ENCODE measurements at places on chromosomes 11 and 22.

DNA sequence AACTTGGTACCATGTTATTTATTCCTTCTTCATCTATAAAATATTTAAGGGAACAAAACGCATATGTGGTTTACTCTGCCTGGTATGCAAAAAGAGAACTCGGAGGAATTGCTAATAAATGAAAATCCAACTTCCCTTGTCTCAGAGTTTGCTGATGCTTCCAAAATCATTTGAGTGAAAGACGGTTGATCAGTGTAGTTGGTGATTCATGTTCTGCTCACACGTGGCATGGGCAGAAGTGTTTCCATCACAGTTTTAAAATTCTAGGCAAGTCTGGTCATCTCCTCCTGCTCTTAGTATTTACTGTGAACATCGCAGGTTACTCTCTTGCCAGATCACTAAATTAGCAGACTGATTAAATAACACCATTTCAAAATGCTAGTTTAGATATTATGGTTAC lies 11.9 kb upstream of the PARVB start:
- DNase-seq, result no peak

GRCh38 chr11:15053191-15053685 lies 20.2 kb upstream of the CALCB start:
- no peak for DNase-seq

DNA sequence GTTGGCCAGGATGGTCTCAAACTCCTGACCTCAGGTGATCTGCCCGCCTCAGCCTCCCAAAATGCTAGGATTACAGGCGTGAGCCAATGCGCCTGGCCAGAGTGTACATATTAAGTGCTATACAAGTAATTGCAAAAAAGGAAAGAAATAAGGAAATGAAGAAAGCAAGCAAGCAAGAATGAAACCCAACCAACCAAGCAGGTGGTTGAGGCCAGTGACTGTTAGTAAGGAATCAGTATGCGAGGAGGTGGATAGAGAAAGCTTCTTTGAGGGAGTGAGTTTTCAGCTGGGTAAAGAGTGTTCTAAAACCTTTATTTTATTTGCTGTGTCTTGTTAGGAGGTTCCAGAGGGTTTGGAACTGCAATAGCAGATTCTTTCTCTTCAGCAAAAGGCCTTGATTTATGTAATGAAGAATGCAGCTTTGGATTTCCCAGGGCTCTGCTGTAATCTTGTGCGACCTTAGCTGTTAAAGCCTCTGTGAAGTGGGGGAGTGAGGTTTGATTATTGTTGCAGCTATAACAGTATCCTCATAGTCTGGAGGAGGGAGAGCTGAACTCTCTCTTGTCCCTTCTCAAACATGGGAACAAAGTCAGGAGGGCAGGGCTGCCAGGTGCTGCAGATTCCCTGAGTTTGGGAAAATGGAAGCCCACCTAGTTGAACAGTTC lies 5.7 kb downstream of the AMPD3 start:
- DNase-seq, result no peak

GRCh38 chr11:119991022-119991404 lies 146.9 kb downstream of the TRIM29 start:
- no peak for DNase-seq

DNA sequence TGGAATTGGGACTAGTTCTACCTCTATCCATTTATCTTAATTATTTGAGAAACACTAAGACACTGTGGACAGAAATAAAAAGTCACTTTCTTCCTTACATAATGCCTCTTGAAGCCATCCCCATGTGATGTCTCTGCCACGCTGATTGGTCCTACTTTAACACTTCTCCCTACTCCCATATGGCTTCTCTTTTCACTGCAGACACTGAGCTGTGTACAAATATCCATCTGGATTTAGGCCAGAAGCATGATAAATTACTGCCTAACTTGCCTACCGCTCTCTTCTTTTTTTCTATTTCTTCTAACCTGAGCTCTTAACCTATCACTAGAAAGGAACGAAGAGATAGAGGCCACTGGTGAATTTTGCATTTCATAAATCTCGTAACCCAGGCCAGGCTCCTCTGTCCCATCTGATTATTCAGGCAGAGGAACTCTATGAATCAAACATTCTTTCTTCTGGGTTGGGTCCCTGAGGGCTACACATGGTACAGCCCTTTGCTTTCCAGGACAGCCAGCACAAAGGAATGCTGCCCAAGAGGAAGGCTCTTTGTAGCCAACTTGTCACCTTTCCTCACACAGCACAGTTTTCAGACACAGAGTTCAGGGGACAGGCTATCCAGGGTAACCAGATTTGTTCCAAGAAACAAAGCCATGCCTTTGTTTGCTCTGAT lies 878.5 kb upstream of the LRRC4C start:
- DNase-seq, result no peak

- DNase-seq, result no peak
These were observed 8.8 kb upstream of the CEP295 start for GRCh38 chr11:93652679-93653078.

GRCh38 chr11:73171436-73172161 lies 29.5 kb upstream of the FCHSD2 start:
- no peak for DNase-seq

- DNase-seq, result no peak
These were observed 5.6 kb downstream of the CCDC82 start for GRCh38 chr11:96384156-96384555.

GRCh38 chr11:92967178-92967577 lies 2.3 kb upstream of the MTNR1B start:
- no peak for DNase-seq

DNA sequence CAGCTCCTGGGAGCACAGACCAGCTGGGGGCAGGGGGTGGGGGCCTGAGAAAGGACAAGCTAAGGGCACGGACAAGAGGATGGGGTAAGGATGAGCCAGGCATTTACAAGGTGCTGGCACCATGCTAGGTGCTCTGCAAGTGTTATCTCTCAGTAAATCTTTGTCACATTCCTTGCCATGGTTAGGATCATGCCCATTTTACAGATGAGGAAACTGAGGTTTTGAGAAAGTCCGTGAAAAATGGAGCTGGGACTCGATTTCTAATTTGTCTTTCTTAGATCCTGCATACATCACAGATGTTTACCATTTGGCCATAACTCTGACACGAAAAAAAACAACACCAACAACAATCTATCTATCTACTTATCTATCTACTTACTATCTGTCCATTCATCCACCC lies 429.7 kb downstream of the MIAT start:
- DNase-seq, result no peak

GRCh38 chr11:27218421-27219038 lies 144.5 kb downstream of the CCDC34 start:
- no peak for DNase-seq

- DNase-seq, result no peak
These were observed 2.3 kb downstream of the CTSC start for GRCh38 chr11:88335284-88335683.

DNA sequence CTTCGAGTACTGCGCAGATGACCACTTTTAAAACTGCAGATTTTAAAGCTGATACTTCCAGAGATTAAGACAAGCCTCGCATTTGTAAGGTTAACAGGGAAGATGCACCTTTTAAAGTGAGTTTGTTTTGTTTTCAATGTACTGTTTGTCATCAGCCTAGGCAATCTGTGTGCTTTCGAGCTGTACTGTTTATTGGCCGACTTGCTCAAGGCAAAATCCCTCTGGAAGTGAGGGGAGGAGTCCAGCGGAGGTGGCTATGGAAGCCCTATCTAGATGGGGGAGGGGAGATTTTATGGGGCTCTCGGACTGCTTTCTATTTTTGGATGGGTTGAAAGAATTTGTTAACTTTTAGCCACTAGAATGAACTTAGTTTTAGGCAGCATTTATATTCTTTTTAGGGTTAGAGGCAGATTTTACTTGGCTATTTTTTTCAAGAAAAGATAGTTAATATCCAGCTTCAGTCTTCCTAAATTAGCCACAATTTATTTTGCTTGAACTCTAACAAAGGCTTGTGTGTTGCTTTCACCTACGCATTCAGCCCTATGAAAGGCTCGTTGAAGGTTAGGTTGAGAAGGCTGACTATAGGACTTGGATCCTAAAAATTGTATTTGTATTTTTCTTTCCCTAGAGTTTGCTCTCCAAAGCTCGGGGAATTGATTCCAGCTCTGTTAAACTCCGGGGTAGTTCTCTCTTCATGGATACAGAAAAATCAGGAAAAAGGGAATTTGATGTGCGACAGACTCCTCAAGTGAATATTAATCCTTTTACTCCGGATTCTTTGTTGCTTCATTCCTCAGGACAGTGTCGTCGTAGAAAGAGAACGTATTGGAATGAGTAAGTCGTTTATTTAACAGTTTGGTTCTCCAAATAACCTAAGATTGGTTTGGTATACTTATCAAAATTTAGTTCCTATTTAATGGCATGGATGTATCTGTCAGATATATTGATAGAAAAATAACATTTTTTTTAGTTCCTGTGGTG lies 2.1 kb downstream of the WEE1 start:
- DNase-seq, result no peak

GRCh38 chr22:23499845-23500500 lies 80.1 kb downstream of the IGLL1 start:
- no peak for DNase-seq

DNA sequence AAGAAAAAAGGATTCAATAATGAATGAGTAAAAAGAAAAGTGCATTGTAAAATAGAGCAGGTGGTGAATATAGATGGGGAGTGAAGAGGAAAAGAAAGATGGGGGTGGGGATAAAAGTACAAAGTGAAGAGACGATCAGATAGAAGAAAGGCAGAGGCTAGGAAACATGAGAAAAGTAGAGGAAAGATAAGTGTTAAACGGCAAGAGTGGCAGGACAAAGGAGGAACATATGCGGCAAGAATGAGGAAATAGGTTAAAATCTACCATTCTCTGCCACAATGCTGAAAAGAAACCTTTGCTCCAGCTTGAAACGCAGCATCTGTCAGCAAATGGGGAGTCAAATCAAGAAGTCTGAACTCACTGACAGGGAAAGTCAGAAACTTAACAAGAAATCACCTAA lies 6.8 kb downstream of the FUT4 start:
- no peak for DNase-seq

GRCh38 chr11:108727665-108728064 lies 62.8 kb downstream of the DDX10 start:
- DNase-seq, result no peak

DNA sequence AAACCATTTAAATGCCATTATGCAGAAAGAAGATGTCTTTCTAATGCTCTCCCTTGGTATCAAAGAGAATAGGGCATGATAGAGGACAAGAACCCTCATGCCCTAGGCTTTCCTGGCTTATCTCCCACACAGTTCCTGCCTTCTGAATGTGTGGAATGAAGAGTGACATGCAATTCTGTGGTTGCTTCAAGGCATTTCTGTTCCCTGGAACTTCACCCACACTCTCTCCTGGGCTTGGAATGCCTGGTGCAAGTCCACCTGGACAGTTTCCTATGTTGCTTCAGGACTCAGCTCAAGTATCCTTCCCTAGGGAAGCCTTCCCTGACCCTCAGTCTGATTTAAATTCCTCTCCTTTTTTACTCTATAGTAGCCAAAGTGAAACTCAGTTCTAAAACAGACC lies 53.8 kb upstream of the DRD2 start:
- DNase-seq, result no peak

DNA sequence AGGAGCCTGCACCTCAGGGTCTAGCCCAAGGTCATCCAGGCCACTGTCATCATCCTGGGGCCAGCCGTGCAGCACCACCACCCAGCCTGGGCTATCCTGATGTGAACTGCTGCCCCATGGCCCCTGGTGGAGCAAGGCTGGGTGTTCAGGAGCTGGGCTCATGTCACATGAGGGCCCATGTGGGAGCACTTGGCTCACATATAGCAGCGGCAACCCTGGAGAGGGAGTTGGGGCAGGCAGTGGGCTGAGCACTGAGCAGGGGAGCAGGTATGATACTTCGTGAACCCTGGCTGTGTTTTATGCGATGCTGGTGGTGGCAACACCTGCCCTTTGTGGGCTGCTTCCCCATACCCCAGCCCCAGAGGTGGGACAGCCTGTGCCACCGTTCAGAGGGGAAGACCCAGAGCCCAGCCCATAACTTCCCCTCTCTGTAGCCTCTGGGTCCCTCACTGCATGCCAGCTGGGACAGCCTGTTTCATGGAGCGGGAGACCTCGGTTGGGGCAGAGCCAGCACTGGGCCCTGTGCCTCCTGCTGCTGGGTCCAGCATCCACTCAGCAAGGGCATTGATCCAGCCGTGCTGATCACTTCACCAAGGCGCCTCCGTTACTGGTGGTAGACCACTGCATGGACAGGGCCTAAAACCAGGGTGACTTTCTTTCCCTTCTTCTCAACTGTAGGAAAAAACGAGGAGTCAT lies 62.5 kb upstream of the SUSD2 start:
- DNase-seq, result no peak

DNA sequence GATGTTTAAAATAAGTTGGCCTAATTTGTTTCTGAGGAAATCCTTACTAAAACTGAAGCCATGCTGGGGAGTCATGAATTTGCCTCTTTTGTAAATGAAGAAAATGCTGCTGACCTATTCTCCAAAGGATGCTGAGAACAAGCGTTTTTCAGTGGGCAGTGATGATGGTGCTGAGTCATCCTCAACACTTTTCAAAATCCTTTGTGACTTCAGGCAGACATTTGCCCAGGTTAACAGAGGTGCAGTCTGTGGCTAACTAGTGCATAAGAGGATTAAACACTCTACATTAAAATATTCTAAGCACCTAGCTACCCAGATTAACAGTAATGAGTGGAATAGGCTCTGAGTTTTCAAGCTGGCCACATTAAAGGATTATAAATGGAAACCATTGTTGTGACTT lies 509.0 kb downstream of the DLG2 start:
- no peak for DNase-seq

GRCh38 chr11:8283100-8283464 lies 19.4 kb upstream of the LMO1 start:
- no peak for DNase-seq

GRCh38 chr11:36241497-36241896 lies 47.7 kb downstream of the COMMD9 start:
- no peak for DNase-seq

DNA sequence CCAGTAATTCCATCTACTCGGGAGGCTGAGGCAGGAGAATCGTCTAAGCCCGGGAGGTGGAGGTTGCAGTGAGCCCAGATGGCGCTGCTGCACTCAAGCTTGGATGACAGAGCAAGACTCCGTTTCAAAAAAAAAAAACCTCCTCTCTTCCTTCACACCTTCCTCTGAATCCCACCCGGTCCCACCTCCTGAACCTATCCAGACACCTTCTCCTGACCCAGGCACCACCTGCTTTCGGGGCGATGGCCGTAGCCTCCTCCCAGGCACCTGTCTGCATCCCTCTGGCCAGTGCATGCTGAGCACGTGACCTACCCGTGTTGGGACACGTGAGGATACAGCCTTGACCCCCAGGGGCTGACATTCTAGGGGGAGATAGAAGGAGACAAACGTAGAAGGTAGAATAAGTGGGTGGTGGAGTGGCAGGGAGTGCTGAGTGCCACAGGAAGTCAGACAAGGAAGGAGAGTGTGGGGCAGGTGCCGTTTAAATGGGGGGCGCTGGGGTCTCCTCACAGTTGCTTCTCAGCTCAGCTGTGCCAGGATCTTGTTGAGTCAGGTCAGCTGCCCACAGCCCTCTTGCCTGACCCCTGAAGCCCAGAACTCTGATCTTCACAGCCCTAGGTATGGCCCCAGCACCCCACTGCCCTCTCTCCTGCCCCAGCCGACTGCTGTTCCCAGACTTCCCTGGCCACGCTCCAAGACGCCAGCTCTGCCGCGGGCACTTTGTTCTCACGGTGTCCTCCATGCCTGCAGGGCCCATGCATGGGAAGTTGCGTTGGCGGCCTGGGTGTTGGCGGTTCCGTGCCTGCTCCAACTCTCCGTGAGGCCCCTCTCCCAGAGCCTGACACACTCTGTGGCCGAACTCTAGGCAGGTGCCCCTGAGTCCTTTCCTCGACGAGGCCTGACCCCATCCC lies 1.2 kb upstream of the MIOX start:
- no peak for DNase-seq

GRCh38 chr11:116948391-116948790 lies 111.0 kb upstream of the APOA1 start:
- DNase-seq, result no peak
